ENCODE measurements at places on chromosomes 4 and X. TPM values are rescaled to one million over a fixed set of nuclear protein-coding genes. Genes with fewer than 3 reads are reported as not detected.
A peak's percentile ranks its signal among the peaks of the same experiment; 100 is the strongest.

- DNase-seq: peak; percentile 24
Measured at GRCh38 chr4:184732126-184732525, 1.8 kb downstream of the CENPU start.

GRCh38 chr4:172813359-172813923 lies 355.2 kb upstream of the GALNT7 start:
- no peak for DNase-seq

DNA sequence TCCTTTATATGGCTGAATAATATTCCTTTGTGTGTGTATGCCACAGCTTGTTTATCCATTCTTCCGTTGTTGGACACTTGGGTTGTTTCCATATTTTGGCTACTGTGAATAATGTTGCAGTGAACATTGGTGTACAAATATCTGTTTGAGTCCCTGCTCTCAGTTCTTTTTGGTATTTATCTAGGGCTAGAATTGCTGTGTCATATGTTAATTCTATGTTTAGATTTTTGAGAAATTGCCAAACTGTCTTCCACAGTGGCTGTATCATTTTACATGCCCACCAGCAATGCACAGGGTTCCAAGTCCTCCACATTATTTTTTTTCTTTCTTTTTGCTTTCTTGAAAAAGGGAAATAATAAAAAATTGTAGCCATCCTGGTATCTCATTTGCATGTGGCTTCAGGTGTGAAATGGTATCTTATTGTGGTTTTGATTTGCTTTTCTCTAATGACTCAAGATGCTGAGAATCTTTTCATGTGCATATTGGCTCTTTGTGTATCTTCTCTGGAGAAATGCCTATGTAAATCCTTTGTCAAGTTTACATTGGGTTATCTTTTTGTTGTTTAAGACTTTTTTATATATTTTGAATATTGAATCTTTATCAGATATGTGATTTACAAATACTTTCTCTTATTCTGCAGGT lies 129.7 kb downstream of the RAPGEF2 start:
- DNase-seq: no peak

DNA sequence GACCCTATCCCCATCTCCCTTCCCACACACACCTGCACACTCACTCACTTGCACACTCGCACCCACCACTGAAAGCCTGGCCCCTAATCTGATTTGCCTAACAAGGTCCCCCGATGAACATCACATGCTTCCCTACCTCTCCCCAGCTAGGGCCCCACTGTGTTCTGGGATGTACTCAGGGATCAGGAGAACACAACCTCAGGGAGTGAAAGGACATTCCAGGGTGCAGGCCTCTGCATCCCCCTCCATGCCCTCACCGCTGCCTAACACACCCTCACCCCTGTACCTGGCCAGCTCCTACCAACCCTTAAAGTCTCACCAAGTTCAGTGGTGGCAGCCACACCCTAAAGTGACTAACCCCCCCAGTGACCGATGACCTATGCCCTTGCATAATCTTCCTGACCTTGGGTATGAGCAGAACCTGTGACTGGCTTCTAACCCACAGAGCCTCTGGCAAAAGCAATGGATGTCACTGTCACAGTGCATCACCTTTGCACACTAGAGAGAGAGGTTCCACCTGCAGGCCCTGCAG lies 2.4 kb upstream of the AFAP1 start:
- no peak for DNase-seq

GRCh38 chr4:70614184-70614555 lies 14.4 kb upstream of the ENAM start:
- no peak for DNase-seq

- DNase-seq: no peak
Measured at GRCh38 chrX:9462456-9462855, 2.4 kb upstream of the TBL1X start.

GRCh38 chrX:23964191-23964590 lies 56.4 kb downstream of the CXorf58 start:
- DNase-seq: no peak

- peak; percentile 19 for DNase-seq
Measured at GRCh38 chr4:143587703-143588102, 74.2 kb downstream of the SMARCA5 start.

DNA sequence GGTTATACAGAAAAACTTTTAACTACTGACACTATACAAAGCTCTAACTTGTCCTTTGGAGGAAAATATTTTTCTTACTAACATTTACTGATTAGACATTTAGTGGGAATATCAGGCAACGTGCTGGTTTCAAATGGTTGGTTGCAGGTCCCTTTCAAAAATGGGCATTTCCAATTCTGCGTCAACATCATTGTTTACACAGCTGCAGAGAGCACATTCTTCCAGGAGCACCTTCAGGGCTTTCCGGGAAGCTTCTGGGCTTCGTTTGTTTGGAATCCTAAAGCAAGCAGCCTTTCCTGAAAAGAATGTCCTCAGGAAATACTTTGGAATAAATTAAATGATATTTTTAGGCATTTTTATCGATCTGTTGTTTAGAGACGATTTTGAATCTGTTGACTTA lies 289.7 kb downstream of the TRIML1 start:
- no peak for DNase-seq

DNA sequence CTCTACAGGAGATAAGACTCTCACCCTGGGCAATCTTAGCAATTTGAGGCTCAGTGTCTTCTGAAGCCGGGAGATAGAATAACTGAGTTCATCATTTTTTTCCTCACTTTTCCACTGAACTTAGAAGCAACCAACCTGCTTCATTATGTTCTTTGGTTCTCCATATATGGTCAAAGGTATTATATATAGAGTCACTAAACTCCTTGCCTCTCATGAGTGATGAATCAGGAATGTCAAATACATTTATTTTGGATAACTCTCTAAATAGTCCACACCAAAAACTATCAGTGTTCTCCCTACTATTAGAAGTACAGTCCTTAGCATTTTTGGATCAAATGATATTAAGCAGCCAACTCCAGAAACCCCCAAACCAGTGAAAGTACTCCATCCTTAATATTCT lies 421.5 kb upstream of the EPHA5 start:
- DNase-seq: no peak

GRCh38 chrX:119537487-119537886 lies 27.7 kb downstream of the STEEP1 start:
- no peak for DNase-seq

GRCh38 chr4:54229631-54230483 lies 764 bp downstream of the PDGFRA start:
- no peak for DNase-seq

DNA sequence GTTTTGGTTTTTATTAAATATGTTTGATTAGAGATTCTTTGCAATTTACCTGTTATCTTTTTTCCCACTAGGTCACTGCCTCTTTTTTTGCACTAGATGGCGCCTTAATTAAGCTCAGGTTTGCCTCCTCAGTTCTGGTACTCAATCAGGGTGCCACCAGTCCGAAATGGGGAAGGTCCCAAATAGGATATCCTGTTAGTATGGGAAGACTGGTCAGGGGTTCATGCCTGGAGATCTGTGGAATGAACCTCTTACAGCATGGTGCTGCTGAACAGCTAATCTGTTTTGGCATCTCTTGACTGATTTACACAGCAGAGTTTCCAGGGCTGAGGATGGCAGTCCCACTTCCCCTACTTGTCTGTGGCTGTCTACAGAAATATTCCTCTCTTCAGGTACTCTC lies 24.2 kb upstream of the VSIG1 start:
- DNase-seq: peak; percentile 15

GRCh38 chr4:113952452-113953029 lies 26.9 kb downstream of the ARSJ start:
- peak; percentile 82 for DNase-seq

DNA sequence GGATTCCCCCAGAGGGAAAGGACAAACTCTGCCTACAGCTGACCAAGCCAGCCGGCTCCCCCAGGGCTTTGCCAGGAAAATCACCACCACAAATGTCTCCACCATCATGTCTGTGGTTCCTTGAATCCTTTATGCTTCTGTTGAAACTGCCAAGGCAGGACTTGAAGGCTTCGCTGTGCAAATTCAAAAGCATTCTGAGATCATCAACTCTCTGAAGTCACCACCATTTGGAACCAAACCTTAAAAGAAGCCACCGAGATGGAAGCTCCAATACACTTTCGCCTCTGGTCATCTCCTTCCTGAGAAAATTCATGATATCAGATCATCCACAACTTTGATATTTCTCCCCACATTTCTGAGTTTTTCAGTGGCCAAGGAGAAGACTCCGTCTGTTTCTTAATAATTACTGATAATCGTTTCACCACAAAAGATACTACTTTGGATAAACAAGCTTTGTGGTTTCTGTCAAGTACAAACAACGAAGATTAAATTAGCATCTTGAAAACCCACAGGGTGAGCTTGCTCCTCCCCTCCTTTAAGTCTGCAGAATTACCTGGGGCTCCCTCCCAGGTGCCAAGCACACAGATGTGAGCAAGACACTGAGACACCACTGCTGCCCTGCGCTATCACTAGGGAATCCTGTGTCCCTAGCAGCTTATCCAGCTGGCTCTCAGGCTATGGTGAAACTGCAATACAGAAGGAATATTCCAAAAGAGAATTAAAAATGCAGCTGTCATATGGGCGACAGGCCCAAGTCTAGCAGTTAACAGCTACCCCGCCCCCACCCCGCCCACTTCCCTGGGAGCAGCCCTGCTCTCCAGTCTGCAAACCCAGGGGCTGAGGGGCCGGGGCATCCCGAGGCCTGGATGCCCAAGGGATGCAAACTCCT lies 125.0 kb upstream of the TBL1X start:
- peak; percentile 49 for DNase-seq

DNA sequence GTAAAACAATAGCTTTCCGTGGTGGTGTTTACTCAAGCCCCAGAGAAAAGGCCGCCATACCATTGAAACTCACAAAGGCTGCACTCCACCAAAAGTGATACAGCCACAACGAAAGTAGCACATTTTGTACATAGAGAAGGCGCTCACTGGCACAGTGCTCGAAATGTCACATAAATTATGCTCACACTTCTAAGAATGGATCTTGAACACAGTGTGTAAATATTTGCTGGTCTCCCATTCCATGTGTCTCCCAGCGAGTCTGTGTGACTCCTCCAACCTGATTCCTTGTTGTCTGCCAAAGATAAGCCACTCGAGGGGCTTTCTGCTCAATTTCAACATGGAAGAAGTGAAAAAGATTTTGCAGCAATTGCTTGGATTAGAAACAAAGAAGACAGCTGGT lies 234.0 kb upstream of the VCX3A start:
- DNase-seq: no peak

DNA sequence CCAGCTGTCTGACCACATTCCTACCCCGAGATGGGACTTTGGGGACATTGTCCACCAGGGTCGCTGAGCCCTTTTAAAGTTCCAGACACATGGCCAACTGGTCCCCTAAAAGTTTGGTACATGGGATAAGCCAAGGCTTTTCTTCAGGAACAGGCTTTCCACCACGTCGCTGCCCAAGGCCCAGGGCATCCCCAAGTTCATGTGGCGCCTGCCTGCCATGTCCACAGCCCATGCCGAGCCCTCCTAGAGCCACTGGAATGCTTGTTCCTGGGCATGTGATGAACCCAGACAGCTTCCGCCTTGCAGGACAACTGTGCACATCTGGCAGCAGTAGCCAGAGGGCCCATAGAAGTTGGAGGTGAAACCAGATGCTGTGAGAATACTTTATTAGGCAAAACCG lies 41.3 kb downstream of the FRG1 start:
- no peak for DNase-seq

DNA sequence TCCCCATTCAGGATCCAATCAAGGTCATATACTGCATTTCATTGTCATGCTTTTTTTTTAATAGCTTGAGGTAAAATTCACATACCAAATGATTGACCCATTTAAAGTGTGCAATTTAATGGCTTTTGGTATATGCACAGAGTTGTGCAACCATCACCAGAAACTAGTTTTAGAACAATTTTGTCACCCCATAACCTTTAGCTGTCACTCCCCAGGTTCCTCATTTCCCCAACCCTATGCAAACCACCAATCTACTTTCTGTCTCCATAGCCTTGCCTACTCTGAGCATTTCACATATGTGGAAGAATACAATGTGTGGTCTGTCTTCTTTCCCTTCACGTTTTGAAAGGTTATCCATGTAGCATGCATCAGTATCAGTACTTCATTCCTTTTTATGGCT lies 1.4 kb upstream of the SMAD1 start:
- no peak for DNase-seq

DNA sequence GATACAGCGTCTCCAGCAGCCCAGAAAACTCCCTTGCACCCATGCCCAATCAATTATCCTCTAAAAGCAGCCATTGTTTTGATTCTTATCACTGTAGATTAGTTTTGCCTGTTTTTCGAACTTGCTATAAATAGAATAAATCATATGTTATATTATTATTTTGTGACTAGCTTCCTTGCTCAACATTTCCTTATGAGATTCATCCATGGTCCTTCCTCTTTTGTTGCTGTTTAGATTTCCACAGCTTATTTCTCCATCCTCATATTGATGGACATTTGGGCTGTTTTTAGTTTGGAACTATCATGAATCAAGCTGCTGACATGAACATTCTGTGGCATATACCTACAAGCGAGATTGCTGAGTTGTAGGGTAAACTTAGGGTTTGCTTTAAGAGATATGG lies 595.3 kb downstream of the BCOR start:
- no peak for DNase-seq

DNA sequence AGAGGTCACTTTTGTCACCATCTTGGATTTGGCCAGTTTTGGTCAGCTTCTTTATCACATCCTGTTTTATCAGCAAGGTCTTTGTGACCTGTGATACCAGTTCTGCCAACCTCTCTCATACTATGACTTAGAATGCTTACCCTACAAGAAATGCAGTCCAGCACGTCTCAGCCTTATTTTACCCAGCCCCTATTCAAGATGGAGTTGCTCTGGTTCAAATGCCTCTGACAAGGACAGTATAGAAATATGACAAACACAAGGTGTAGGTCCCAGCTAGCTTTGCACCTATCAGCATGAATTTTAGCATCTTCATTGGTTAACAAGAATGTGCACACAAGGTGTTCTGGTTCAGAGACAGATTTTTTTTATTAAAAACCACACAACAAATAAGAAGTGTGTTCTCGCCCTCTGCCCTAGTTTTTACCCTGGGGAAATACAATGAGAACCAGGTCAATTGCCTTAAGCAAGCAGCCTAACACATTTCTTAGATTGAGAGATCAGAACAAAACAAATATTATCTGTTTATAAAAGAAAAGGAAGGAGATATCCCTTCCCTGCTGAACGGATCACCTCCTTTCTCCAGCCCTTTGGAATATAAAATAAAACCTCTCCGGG lies 962.3 kb upstream of the PRKX start:
- DNase-seq: no peak

DNA sequence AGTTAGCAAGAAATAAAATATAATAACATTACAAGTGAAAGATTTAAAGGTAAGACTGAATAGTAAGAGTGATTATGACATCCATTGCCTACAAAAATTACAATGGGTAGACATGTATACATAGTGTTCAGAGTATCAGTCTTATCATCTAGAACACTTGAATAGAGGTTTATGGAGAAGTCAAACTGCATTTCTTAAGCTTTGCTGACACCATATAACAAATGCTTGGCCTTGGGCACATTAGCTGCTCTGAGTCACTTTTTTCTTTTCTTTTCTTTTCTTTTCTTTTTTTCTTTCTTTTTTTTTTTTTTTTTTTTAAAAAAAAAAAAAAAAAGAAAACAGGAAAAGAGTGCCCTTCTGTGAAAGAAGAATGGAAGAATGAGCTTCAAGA lies 220.0 kb downstream of the SPCS3 start:
- DNase-seq: no peak

The HMX1 gene
- total RNA-seq: 0.15 TPM

The RPA4 gene
- 0.66 TPM for total RNA-seq

The MAGEB1 gene
- not detected for total RNA-seq

The NR3C2 gene
- 2.2 TPM for total RNA-seq

The TIMM8A gene
- 33.8 TPM for total RNA-seq

All from A673 (cell line).